ENCODE measurements at places on chromosomes 11 and 22.

GRCh38 chr22:36505998-36506635, 723 bp downstream of the FOXRED2 start:
- H3K27me3 ChIP-seq, result no peaks in the 10 kb centered on the region
- peak overlapping the region; percentile 41 for H3K4me3 ChIP-seq
- H3K4me1 ChIP-seq, result peaks cover 10% of the 10 kb centered on the region
- H3K36me3 ChIP-seq, result peaks cover 8% of the 10 kb centered on the region

- H3K4me1 ChIP-seq, result no peaks in the 10 kb centered on the region
- H3K27ac ChIP-seq, result no peak overlapping the region
- H3K4me3 ChIP-seq, result no peak overlapping the region
- no peak for DNase-seq
Measured at GRCh38 chr11:102617466-102618008, 7.6 kb downstream of the MMP20 start.

DNA sequence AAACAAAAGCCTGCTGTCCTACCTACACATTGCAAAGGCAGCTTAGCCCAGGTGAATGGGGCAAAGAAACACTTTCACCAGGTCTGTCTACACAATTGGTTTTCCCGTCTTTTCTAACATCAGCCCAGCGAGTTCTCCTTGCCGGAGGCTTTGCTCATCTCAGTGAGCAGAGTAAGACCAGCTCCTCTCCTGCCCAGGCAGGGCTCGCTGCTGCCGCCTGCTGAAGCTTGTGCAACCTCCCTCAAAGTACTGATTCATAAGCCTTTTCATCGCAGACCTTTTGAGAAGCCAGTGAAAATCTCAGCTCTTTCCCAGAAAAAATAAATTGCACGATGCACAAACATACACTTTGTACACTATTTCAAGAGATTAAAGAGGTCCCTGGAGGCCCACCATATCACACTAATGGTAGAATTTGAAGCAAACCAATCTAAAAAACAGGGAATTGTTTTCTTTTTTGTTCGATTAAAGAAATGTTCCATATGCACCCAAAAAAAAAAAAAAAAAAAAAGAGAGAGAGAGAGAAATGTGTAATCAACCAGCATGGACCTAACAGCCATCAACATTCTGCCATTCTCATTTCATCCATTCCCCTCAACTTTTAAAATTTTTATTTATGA, 328.1 kb upstream of the MPPED2 start:
- no peak overlapping the region for H3K4me3 ChIP-seq
- no peaks in the 10 kb centered on the region for H3K36me3 ChIP-seq
- no peaks in the 10 kb centered on the region for H3K27me3 ChIP-seq
- no peak overlapping the region for H3K27ac ChIP-seq
- no peaks in the 10 kb centered on the region for H3K4me1 ChIP-seq
- DNase-seq, result no peak

GRCh38 chr11:101445761-101446160, 138.0 kb downstream of the TRPC6 start:
- H3K27me3 ChIP-seq, result no peaks in the 10 kb centered on the region
- no peak for DNase-seq
- H3K4me3 ChIP-seq, result no peak overlapping the region
- H3K27ac ChIP-seq, result no peak overlapping the region
- no peaks in the 10 kb centered on the region for H3K4me1 ChIP-seq
- H3K36me3 ChIP-seq, result no peaks in the 10 kb centered on the region

DNA sequence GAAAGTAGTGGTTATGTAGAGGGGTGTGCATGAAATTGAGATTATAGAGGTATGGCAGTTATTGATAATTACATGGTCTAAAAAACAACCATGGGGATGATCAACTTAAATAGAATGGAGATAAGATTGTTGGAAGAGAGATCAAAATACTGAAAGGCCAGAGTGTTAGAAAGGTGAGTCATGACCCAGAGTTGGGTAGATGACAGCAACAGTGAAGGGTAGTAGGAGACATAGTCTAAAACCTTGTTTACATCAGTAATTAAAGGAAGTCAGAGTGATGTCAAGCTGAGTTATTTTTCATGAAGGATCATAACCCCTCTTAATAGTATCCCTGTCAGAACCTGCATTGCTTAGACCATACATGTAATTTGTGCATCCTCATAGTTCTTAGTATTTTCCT, 110.9 kb downstream of the ELP4 start:
- H3K27ac ChIP-seq, result no peak overlapping the region
- H3K36me3 ChIP-seq, result no peaks in the 10 kb centered on the region
- H3K27me3 ChIP-seq, result no peaks in the 10 kb centered on the region
- H3K4me3 ChIP-seq, result no peak overlapping the region
- no peak for DNase-seq

DNA sequence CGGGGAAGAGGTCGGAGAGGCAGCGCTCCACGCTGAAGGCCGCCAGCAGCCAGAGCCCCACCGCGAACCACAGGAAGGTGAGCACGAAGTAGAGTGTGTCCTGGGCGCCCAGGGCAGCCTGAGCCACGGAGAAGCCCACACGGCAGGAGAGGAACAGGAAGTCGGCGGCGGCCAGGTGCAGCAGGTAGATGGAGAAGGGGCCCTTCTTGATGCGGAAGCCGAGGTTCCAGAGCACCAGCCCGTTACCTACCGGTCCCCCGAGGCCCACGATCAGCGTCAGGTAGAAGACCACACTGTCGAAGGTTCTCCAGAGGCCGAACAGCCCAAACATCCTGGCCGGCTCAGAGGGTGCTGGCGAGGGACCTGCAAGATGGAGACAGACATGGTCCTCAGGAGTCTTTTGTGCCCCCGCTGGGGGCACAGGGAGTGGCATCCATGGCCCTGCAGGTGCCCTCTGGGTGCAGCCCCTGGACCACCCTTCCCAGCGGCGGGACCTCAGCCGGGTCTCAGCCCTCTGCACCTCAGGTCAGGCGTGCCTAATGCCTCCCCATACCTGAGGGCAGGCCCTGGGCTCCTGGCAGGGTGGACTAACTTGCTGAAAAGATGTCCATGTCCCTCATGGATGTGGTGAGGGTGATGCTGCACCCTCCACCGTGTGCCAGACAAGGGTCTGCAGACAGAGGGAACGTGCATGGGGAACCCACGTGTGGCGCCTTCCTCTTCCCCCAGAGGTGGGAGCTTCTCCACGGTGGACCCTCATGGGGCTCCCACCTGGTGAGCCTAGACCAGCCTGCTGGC, at the start of gene MRGPRG:
TSS of gene MRGPRG (minus strand) at position 331 of the 798 bp plus-strand sequence. CDS start at position 331, 0 bp downstream.
- H3K4me3 ChIP-seq, result no peak within 1 kb of the TSS
- H3K4me1 ChIP-seq, result no peaks in the 10 kb centered on the region
- no peak for DNase-seq
- no peaks in the 10 kb centered on the region for H3K36me3 ChIP-seq
- no peak within 1 kb of the TSS for H3K27ac ChIP-seq

DNA sequence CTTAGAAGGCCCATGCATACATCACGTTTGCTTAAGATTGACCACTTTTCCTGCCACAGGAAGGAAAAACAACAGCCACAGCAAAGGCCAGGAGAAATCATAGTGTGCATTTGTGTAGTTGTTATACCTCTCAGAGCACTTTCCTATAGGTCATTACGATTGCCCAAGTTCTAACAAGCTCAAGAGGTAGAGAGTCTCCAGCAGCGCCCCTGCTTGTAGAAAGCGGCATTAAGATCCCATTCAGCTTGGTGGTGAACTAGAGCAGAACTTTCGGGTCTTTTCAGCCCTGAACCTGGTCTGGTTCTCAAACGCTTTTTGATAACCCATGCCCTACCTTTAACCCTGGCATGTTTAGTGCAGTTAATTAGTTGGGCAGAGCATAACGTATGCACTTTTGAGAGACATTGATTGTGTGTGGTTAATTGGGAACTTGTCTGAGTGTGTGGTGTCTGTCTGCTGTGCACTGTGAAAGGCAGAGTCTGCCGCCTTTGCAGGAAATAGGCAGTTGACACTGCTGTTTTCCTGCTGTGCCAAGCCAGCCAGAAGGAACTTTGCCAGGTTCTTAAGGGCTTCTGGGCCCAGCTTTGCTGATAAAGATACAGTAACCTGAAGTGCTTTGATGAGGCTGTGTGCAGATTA, 109.9 kb upstream of the CLMP start:
- H3K27ac ChIP-seq, result no peak overlapping the region
- DNase-seq, result no peak
- no peak overlapping the region for H3K4me3 ChIP-seq
- no peaks in the 10 kb centered on the region for H3K36me3 ChIP-seq
- H3K27me3 ChIP-seq, result no peaks in the 10 kb centered on the region

DNA sequence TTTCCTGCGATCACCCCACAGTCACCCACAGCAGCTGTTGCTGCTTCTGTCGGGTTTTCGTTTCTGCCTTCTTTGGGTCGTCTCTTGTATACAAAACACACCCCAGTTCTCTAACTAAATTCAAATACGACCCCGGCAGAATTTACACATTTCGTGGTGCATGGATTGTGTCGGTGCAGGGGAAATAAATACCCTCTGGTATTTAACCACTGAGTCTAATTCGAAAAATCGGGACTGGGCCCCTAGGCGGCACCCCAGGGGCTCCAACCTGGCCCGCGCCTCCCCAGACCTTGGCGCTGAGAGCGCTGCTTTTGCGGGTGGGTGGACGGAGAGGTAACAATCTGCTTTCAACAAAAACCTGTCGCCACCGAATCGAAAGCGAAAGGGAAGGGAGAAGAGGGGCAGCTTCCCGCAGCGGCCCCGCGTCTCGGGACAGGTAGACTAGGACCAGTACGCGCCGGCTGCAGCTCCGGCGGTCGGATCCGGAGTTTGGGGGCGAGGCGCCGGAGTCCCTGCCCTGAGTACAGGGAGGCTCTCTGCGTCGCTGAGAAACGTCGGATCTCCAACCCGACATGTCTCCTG, 4.4 kb downstream of the ALX4 start:
- no peak overlapping the region for H3K27ac ChIP-seq
- peak overlapping the region; percentile 59 for H3K4me3 ChIP-seq
- H3K4me1 ChIP-seq, result peaks cover 16% of the 10 kb centered on the region
- H3K27me3 ChIP-seq, result peaks cover 38% of the 10 kb centered on the region
- no peak for DNase-seq

- no peaks in the 10 kb centered on the region for H3K36me3 ChIP-seq
- no peak overlapping the region for H3K4me3 ChIP-seq
- H3K27ac ChIP-seq, result no peak overlapping the region
- H3K27me3 ChIP-seq, result no peaks in the 10 kb centered on the region
- H3K4me1 ChIP-seq, result no peaks in the 10 kb centered on the region
- no peak for DNase-seq
Measured at GRCh38 chr11:119908573-119908904, 179.5 kb upstream of the NECTIN1 start.

GRCh38 chr11:63504054-63504453, 1.8 kb upstream of the LGALS12 start:
- H3K4me1 ChIP-seq, result peaks cover 7% of the 10 kb centered on the region
- no peaks in the 10 kb centered on the region for H3K36me3 ChIP-seq
- H3K27ac ChIP-seq, result no peak overlapping the region
- H3K27me3 ChIP-seq, result no peaks in the 10 kb centered on the region
- DNase-seq, result no peak
- no peak overlapping the region for H3K4me3 ChIP-seq

DNA sequence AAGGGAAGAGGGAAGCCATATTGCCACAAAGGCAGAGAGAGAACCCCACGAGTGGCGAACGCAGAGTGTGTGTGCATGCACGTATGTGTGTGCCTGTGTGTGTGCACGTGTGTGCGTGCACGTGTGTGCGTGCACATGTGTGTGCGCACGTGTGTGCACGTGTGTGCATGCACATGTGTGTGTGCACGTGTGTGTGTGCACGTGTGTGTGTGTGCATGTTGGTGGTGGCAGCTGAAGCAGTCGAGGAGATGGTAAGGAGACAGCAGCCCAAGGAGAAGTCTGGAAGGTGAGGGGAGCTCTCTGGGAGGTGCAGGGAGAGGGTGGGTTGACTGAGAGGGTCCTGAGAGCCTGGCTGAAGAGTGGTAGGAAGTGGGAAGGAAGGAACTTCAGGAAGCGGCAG, 94.1 kb upstream of the NECTIN1 start:
- H3K4me3 ChIP-seq, result no peak overlapping the region
- no peaks in the 10 kb centered on the region for H3K4me1 ChIP-seq
- no peak overlapping the region for H3K27ac ChIP-seq
- H3K27me3 ChIP-seq, result peaks cover 2% of the 10 kb centered on the region
- DNase-seq, result no peak

DNA sequence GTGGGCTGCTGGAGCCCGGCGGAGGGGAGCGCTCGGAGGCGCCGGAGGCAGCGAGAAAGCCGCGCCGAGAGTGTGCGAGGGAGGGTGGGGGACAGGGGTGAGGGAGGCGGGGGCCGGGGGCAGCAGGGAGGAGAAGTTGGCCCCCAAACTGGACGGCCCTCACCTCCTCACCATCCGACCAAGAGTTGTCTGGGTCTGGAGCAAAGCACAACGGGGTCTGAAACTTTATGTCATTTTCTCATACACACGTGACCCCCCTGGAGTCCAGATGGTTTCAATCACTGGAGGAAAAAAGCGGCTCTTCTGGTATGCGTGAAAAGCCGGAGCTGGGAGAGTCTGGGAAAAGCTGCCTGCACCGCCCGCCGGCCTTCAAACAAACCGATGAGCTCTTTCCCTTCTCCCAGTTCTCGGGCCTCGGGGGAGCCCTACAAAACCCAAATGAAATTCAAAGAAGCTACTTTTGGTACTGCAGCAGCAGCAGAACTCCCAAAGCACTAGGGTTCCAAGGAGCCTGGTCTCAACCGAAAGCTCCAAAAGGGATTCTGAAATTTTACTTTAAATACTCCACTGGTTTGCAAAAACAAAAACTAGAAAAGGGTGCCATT, 39.7 kb upstream of the AKIP1 start:
- H3K27me3 ChIP-seq, result peaks cover 18% of the 10 kb centered on the region
- no peak overlapping the region for H3K4me3 ChIP-seq
- H3K36me3 ChIP-seq, result no peaks in the 10 kb centered on the region
- no peaks in the 10 kb centered on the region for H3K4me1 ChIP-seq
- no peak overlapping the region for H3K27ac ChIP-seq
- DNase-seq, result no peak

- H3K4me3 ChIP-seq, result no peak overlapping the region
- no peaks in the 10 kb centered on the region for H3K27me3 ChIP-seq
- no peak overlapping the region for H3K27ac ChIP-seq
Measured at GRCh38 chr11:61453695-61454094, 23.8 kb downstream of the SDHAF2 start.

GRCh38 chr11:13983081-13983751, 20.7 kb downstream of the SPON1 start:
- DNase-seq, result no peak
- H3K27ac ChIP-seq, result no peak overlapping the region
- no peaks in the 10 kb centered on the region for H3K27me3 ChIP-seq
- no peaks in the 10 kb centered on the region for H3K36me3 ChIP-seq
- no peak overlapping the region for H3K4me3 ChIP-seq
- H3K4me1 ChIP-seq, result no peaks in the 10 kb centered on the region

- no peaks in the 10 kb centered on the region for H3K4me1 ChIP-seq
- H3K27me3 ChIP-seq, result no peaks in the 10 kb centered on the region
- no peaks in the 10 kb centered on the region for H3K36me3 ChIP-seq
- DNase-seq, result no peak
- no peak overlapping the region for H3K27ac ChIP-seq
- no peak overlapping the region for H3K4me3 ChIP-seq
Measured at GRCh38 chr11:110897035-110897434, 184.8 kb upstream of the ARHGAP20 start.

- no peak for DNase-seq
- H3K27me3 ChIP-seq, result no peaks in the 10 kb centered on the region
- H3K27ac ChIP-seq, result no peak overlapping the region
- H3K4me1 ChIP-seq, result no peaks in the 10 kb centered on the region
- H3K36me3 ChIP-seq, result no peaks in the 10 kb centered on the region
Measured at GRCh38 chr11:121929581-121929980, 186.4 kb downstream of the BLID start.

All from CD8-positive, alpha-beta memory T cell (primary cell).